OCI-M1 (cell line): ENCODE measurements at places on chromosomes 7 and 10.
A peak's percentile ranks its signal among the peaks of the same experiment; 100 is the strongest.

- DNase-seq, result no peak
These were observed 3.5 kb downstream of the LLCFC1 start for GRCh38 chr7:142942746-142943145.

DNA sequence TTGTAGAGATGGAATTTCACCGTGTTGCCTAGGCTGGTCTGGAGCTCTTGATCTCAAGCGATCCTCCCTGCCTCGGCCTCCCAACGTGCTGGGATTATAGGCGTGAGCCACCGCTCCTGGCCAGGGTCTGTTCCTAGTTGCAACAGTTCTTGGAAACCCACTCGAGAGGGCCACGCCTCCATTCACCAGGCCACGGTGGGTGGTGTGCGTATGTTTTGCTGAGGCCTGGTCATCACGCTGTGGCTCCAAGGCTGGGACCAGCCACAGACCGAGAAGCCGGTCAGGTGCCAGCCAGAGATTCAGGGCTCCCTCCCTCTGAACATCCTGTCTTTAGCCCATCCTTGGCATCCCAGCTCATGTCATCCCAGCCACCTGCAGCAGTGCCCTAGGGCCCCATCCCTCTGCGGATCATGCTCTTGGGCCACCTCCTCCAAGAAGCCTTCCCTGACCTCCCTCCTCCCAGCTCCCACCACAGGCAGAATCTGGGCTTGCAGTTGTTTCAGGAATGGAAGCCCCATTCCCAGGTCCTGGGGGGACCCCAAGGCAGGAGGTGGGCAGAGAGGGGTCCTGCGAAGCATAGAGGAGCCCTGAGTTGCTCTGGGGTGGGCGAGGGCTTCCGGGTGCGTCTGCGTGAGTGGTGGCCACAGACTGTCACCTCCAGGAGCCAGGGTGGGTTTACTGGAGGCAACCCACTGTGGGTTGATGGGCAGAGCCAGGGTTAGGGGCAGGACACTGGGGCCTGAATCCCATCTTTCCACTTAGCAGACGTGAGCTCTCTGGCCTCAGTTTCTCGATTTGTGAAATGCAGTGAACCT lies 5.2 kb downstream of the LAT2 start:
- no peak for DNase-seq

- DNase-seq, result no peak
These were observed 68.5 kb downstream of the CPVL start for GRCh38 chr7:29077854-29078253.

- DNase-seq, result no peak
These were observed 46.8 kb downstream of the NRAP start for GRCh38 chr10:113617086-113617485.

DNA sequence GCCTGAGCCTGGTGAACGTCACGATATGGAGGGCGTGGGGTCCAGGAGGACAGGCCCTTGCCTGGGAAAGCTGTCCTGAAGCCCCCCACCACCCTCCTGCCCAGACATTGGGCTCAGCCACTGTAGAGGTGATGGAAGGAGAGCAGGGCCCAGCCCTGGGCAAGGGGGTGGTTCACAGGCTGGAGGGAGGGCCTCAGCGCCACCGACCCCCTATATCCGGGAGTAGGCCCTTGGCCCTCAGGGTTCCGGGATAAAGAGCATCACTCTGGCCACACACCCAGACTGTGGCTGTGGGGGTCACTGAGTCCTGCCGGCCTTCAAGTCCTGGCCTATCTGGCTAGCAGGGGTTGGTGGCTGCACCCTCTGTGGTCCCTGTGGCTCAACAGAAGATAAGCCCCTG lies 55.3 kb upstream of the GTF2IRD1 start:
- DNase-seq, result no peak

DNA sequence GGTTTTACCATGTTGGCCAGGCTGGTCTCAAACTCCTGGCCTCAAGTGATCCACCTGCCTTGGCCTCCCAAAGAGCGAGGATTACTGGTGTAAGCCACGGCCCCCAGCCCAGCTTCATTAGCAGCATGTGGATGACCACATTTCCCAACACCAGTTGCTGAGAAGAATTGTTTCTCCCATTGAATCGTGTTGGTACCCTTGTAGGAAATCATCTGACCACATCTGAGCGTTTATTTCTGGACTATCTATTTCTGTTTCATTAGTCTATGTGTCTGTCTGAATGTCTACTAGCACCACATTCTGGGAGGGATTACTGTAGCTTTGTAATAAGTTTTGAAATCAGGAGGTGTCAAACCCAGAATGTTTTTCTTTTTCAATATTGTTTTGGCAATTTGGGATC lies 89.6 kb downstream of the LCOR start:
- DNase-seq, result no peak

DNA sequence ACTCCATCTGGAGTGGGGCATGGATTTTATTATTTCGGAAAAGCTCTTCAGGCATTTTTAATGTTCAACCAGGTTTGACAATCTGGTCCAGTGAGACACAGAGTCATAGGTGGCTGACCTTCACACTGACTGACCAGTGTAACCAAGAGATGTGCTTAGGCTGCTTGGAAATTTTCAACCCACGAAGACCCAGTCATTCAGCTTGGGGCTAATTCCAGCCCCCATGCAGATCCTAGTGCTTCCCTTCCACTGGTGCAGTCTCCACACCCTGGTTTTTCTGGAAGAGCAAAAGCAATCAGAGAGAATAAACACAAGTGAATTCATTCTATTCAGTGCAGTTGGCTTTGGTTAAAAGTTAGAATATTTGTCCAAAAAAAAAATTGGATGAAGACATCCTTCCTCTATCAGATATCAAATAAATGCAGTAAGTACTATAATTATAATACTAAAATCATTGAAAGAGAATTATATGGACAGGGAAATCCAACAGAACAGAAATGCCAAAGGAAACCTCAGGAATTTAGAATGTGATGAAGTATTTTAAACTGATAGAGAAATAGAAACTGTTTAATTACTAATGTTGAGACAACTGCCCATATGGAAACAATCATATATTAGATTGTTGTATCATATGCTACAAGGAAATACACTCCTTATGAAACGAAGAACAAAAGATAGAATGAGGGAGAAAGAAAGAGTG lies 178.0 kb downstream of the NPSR1 start:
- no peak for DNase-seq

DNA sequence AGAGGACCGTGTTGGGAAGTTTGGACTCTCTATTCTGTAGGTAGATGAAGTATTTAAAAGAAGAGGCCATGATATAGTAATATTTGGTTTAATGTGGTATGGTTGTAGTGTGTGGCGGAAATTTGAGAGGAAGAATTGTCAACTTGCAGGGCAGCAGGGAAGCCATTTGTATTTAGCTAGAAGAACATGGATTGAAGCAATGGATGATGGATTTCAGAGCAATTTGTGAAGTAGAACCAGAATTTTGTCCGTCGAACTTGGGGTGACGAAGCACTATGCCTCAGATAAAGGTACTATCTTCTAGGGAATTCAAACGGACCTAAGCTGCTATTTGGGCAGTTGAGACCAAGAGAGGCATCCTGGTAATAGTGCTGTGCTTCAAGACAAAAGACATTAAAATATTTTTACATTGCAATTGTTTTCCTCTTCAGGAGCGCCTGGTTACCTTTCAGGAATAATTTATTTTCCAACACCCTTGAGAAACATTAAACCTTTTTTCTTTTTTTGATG lies 615 bp upstream of the WBP1L start:
- no peak for DNase-seq

- DNase-seq, result no peak
These were observed 9.1 kb upstream of the AEBP1 start for GRCh38 chr7:44094883-44095592.

DNA sequence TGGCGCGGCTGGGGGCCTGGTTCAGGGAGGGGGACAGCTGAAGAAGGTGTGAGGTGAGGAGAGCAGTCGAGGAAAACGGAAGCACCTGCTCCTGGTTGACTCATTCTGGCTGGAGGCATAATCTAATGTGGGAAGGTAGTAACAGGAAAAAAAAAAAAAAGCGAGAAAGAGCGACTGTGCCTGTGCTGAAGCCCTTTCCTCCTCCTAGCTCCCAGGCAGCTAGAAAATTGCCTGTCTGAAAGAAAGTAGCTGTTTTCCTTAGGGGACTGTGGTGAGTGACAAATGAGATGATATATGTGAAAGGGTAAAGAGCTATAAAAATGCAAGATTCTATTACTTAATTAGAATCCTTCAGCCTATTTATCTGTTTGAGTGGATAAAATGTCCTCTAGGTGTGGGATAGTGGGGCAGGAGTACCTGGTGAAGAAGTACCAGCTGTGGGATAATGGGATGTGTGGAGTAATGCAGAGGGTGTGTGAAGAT lies 4.9 kb upstream of the MEST start:
- peak; percentile 51 for DNase-seq

- peak; percentile 52 for DNase-seq
These were observed at the start of gene LRMDA for GRCh38 chr10:75431180-75432111. Gene LRMDA, plus strand, starts transcription at chr10:75431624.

- peak; percentile 89 for DNase-seq
These were observed at the start of gene WDR37 for GRCh38 chr10:1056326-1057105. Gene WDR37, plus strand, starts transcription at chr10:1056385. Its CDS starts 15,771 bp downstream, at chr10:1072156.

- DNase-seq, result no peak
These were observed 5.9 kb downstream of the KCNIP2 start for GRCh38 chr10:101837748-101838147.

DNA sequence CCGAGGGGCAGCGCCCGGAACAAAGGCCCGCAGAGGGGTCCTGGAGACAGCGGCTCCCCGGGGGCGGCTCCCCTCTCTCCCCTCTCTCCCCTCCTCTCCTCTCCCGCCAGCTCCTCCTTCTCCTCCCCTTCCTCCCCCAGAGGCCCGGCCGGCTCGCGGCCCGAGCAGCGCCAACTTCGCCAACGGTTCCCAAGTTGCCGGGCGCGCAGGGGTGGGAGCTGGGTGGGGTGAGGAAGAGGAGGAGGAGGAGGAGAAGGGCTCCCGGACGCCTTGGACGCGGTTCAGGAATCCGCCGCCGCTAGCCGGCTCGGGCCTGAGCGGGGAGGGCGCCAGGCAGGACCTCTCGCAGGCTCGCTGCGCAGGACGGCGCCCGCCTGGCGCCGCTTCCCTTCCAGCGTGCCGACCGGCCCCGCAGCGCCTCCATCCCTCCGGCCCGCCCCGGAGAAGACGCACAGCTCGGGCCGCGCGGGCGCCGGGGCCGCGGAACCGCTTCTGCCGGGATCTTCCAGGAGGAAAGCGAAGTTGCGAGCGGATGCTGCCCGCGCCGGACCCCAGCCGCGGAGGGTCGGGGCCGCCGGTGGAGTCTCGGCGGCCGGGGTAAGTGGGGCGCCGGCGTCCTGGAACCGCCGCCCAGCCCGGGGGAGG lies at the start of gene CHST3:
Gene CHST3 (plus strand): TSS at position 298 of the 645 bp plus-strand sequence. CDS start 41,448 bp downstream, outside the sequence.
- no peak for DNase-seq

DNA sequence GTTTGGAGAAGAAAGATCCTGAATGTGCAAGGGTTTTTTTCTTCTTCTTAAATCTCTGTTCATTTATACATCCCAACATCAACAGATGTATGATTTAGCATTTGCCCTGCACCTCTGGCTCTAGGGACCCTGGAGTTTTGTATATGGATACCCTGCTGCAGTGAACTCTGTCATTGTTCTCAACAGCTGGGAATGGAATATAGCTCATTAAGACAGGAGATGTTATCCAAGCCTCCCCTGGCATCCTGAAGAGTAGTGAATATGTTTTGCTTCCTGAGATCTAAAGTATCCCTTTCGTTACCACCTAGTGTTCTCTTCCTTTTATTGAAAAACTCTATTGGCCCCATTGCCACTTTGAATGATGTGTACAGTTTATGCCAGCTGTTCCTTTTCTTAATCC lies 275.9 kb downstream of the EXOC4 start:
- no peak for DNase-seq

DNA sequence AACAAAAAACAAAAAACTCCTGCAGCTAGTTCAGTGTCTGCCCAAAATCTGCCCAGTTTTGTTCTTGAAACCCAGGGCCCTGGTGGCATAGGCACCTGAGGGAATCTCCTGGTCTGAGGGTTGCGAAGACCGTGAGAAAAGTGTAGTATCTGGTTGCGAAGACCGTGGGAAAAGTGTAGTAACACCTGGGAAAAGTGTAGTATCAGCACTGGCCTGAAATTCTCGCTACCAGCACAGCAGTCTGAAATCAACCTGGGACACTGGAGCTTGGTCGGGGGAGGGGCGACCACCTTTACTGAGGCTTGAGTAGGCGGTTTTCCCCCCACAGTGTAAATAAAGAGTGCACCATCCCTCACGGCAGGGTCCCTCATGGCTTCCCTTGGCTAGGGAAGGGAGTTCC lies 82.5 kb upstream of the SP4 start:
- DNase-seq, result no peak

DNA sequence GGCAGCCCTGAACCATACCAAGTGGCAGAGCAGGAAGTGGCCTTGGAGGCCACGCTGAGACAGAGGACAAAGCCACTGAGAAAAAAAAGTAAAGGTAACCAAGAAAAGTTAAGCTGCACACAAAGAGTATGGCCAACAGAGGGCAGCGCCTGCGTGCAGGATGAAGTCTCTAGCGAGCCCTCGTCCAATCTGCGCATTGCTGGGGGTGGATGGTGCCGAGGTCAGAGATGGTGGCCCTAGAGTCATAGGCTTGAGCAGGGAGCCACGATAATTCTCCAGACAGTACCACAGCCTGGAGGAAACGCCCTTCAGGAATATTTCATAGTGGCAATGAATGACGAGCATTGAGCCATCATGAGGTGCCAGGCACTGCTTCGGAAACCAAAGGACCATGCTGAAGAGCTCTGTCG lies 9.7 kb downstream of the ATP6V0E2 start:
- DNase-seq, result peak; percentile 63

- DNase-seq, result no peak
These were observed 90.3 kb upstream of the TCF7L2 start for GRCh38 chr10:112859793-112860192.

- no peak for DNase-seq
These were observed 226.5 kb upstream of the PITRM1 start for GRCh38 chr10:3398825-3399646.

DNA sequence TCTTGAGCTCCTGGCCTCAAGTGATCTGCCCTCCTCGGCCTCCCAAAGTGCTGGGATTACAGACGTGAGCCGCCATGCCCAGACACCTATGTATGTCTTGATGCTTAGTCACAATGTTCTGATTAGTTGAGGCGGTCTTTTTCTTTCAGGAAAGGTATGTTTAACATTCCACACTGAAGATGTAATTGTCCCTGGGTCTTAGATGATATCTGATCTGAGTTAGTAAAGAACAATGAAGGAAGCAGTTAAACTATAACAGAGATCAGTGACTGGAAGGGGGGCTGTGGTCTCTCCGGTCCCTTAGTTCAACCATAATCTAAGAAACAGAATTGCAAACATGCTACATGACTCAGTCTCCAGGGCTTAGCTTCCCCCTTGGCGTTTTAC lies 31.5 kb upstream of the SH2D4B start:
- DNase-seq, result no peak

- DNase-seq, result no peak
These were observed 14.4 kb downstream of the AIFM2 start for GRCh38 chr10:70118196-70118595.

GRCh38 chr10:59337201-59337652 lies 25.1 kb downstream of the FAM13C start:
- DNase-seq, result no peak

DNA sequence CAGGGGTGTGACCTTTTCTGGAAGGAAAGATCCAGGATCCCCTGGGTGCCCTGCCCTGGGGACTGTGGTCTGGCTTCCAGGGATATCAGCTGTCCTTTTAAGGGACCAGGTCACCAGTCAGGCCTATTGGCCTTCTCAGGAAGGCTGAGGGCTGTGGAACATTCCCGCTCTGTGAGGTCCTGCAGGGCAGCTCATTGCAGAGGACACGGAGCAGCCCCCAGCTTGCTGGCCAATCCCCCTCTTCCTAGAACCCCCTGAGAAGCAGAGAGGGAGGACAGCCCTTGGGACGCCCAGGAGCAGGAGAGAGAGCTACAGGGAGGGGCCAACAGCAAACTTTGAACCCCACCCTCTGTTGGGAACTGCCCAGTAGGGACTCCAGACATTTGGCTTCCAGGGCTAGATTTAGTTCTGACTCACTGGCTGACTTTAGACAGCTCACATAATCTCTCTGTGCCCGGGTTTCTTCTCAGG lies 67.9 kb upstream of the COL13A1 start:
- peak; percentile 34 for DNase-seq
